Large intestine (tissue), 12 donors: ENCODE measurements at places on chromosomes 2 and 18. TPM values are rescaled to one million over a fixed set of nuclear protein-coding genes. Genes with fewer than 3 reads are reported as not detected.

FTCDNL1 gene
- polyA plus RNA-seq = 3.3 TPM

ERFE gene
- polyA plus RNA-seq = 0.94 TPM

DIPK1C gene
- 0.33 TPM for polyA plus RNA-seq

LDLRAD4 gene
- 9.1 TPM for polyA plus RNA-seq

STARD6 gene
- 0.06 TPM for polyA plus RNA-seq

FAM228A gene
- polyA plus RNA-seq = 0.12 TPM

DNA sequence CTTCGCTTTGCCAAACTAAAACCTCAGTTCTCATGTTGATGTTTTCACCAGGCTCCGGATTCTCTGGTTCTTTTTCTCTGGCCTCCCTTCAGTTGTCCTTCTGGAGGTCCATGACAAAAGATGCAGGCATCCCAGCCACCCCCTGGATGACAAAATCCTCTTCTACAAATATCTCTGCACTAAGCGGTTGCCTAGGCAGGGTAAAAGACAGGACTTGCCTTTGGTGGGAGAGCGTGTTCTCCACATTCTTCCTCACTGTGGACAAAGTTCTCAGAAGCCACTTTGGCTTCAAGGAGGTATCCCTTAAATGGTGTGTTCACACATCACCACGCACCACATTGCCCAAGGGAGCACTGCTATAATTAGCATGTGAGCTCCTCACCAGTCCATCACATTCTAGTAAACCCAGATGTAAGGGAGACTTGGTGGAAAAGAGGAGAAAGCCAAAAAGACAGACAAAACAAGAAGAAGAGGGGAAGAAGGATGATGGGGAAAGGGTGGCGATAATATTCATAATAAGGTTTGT lies 23.6 kb upstream of the MRPL33 start:
- no peak for DNase-seq

- no peak for DNase-seq
Measured at GRCh38 chr2:218834685-218835084, 3.1 kb upstream of the PRKAG3 start.

GRCh38 chr2:190446750-190447516 lies 38.8 kb downstream of the MFSD6 start:
- DNase-seq = no peak

GRCh38 chr18:49285627-49286026 lies 174.8 kb downstream of the DYM start:
- DNase-seq = peak; percentile 5

- DNase-seq = no peak
Measured at GRCh38 chr2:58146707-58147106, 94.4 kb downstream of the FANCL start.

GRCh38 chr2:105129722-105130232 lies 91.9 kb downstream of the MRPS9 start:
- DNase-seq = no peak

- no peak for DNase-seq
Measured at GRCh38 chr2:58578276-58578675, 337.2 kb upstream of the FANCL start.

DNA sequence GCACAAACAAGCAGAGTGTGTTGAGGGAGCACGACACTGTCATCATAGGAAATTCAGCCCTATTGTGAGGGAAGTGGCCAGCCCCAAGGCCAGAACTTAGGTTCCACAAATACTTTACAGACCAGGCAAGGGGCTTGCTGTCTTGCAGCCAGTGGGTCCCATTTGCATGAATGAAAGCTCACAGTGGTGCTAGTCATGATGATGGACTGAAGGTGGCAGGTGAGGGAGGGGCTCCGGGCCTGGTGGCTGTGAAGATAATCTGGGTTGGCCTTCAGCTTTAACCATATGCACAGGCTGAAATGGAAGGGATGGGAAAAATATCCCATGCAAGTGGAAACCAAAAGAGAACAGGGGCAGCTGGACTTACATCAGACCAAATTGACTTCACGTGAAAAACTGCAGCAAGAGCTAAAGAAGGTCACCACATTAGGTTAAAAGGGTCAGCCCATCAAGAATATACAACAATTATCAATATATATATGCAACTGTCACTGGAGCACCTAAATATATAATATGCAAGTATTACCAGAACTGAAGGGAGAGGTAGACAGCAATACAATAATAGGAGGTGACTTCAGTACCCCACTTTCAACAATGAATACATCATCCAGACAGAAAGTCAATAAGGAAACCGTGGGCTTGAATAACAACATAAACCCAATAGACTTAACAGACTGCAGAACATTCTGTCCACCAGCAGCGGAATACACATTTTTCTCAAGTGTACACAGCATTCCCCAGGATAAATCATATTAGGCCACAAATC lies 39.6 kb downstream of the DCDC2C start:
- no peak for DNase-seq

DNA sequence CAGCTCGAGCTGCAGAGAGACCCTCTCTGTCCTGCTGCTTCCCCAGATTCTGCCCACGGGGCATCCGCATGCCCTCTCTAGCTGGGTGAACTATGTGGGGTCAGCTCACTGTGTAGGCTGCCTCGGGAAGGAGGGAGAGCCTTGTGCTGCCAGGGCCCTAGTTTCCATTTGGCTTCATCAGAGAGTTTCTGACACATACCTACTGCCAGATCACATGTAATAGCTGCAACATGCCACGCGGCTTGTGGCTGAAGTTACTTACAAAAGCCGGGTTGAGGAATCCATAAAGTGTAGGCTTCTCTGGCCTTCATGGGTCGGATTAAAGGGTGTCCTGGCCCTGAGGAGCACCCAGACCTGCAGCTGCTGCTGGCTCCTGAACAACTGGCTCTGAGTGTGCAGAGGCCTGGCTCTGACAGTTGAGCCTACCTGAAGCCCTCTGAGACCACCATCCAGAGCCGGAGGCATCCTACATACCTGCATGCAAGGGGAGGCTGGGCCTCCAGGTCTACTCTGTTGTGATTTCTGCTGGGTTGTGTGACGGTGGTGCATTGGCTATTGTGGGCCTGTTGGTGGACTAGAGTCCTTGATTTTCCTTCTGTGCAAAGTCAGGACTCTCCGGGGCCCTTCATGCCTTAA lies 130.0 kb downstream of the SH3RF3 start:
- no peak for DNase-seq

DNA sequence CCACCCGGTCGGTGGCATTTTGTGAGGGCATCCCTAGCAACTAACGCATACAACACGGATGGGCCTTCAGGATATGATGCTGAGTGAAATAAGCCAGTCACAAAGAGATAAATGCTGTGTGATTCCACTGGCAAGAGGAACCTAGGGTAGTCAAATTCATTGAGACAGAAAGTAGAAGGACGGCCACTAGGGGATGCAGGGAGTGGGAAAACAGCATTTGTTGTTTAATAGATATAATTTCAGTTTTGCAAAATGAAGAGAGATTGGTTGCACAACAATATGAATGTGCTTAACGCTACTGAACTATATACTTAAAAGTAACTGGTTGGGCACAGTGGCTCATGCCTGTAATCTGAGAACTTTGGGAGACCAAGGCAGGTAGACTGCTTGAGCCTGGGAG lies 112.9 kb downstream of the AFF3 start:
- no peak for DNase-seq
